Renal cortex interstitium (tissue), 15 donors: ENCODE measurements at places on chromosomes 5 and 9. TPM values are rescaled to one million over a fixed set of nuclear protein-coding genes. Genes with fewer than 3 reads are reported as not detected.

Gene PCA3
- polyA plus RNA-seq: 0.92 TPM

Gene RRAGA
- polyA plus RNA-seq: 111 TPM

Gene TGFBI
- polyA plus RNA-seq: 218 TPM

Gene ZNF658
- polyA plus RNA-seq: 7.8 TPM

Gene ZMAT2
- polyA plus RNA-seq: 141 TPM

Gene CCDC69
- polyA plus RNA-seq: 3.9 TPM

Gene UGT3A2
- 17.1 TPM for polyA plus RNA-seq

Gene PCDHGA1
- 1.0 TPM for polyA plus RNA-seq

Gene MARCOL
- polyA plus RNA-seq: not detected

Gene EGFLAM
- polyA plus RNA-seq: 9.6 TPM

Gene ADCY2
- polyA plus RNA-seq: 4.5 TPM

Gene TPPP
- 3.5 TPM for polyA plus RNA-seq

Gene CCNI2
- 3.0 TPM for polyA plus RNA-seq

Gene MAMDC4
- polyA plus RNA-seq: 9.9 TPM

Gene ZNF883
- 9.0 TPM for polyA plus RNA-seq

Gene IFNA21
- not detected for polyA plus RNA-seq

Gene PCDHGB3
- 2.5 TPM for polyA plus RNA-seq

Gene ZNF367
- 9.7 TPM for polyA plus RNA-seq

Gene FABP6
- polyA plus RNA-seq: not detected

Gene KIAA0825
- 4.1 TPM for polyA plus RNA-seq

Gene BHMT2
- polyA plus RNA-seq: 38.7 TPM

Gene SMIM33
- not detected for polyA plus RNA-seq

Gene GABRA1
- polyA plus RNA-seq: not detected

Gene DDX4
- polyA plus RNA-seq: not detected

Gene PROB1
- 4.3 TPM for polyA plus RNA-seq

Gene PCDHB14
- 10.6 TPM for polyA plus RNA-seq

Gene CDO1
- polyA plus RNA-seq: 32.2 TPM

Gene YTHDC2
- polyA plus RNA-seq: 28.0 TPM

Gene FBP2
- polyA plus RNA-seq: not detected

Gene FBXL7
- polyA plus RNA-seq: 23.9 TPM

Gene CARTPT
- not detected for polyA plus RNA-seq

Gene CYLC2
- not detected for polyA plus RNA-seq

Gene SLC25A46
- polyA plus RNA-seq: 54.0 TPM

Gene SLC1A1
- 18.7 TPM for polyA plus RNA-seq

Gene GIN1
- polyA plus RNA-seq: 13.6 TPM

Gene CAVIN4
- polyA plus RNA-seq: 3.7 TPM

Gene CLIC3
- polyA plus RNA-seq: 0.37 TPM

Gene PPP3R2
- not detected for polyA plus RNA-seq

Gene BRD8
- polyA plus RNA-seq: 184 TPM

Gene DRD1
- polyA plus RNA-seq: not detected

Gene DBH
- polyA plus RNA-seq: 1.6 TPM

Gene TLX3
- not detected for polyA plus RNA-seq

Gene TMEM171
- 5.9 TPM for polyA plus RNA-seq

Gene CATSPER3
- polyA plus RNA-seq: 0.89 TPM

Gene MYMK
- not detected for polyA plus RNA-seq

Gene MLANA
- polyA plus RNA-seq: 1.4 TPM

Gene HSDL2
- 114 TPM for polyA plus RNA-seq

Gene GRXCR2
- not detected for polyA plus RNA-seq

Gene LECT2
- polyA plus RNA-seq: 2.3 TPM
